NCI-H2107 (cell line): ENCODE measurements at places on chromosomes 12 and 14.

DNA sequence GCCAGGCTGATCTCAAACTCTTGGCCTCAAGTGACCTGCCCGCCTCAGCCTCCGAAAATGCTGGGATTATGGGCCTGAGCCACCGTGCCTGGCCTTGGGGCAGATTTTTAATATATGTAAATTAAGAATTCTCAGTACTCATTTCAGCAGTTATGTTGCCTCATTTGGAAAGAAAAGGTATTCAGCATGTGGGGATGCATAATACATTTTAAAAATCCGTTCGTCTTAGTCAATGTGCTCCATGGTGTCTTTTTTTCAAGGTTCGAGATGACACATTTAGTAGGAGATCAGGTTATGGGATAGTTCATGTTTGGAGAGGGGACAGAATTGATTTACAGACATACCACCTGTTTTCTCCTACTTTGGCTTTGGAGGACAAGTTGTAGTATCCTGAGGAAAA lies 10.2 kb downstream of the SYNE2 start:
- no peak for DNase-seq

- no peak for DNase-seq
Measured at GRCh38 chr12:108850854-108851573, 6.4 kb downstream of the SSH1 start.

DNA sequence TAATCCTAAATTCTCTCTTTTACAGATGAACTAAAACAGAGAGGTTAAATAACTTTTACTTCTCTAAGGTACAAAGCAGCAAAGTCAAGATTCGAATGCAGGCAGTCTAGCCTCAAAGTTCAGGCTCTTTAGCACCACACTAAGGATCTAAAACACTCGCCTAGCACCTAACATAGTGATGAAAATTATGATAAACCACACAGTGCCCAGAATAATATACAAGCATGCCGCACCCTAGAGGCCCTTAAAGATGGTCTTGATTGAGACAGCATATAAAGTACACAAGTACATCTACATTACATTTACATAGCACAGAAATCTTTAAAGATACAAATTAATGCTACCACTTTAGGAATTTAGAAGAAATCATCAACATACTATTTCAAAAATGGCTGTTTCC lies 207.0 kb downstream of the MED13L start:
- DNase-seq = no peak

- DNase-seq = no peak
Measured at GRCh38 chr14:78975734-78976133, 805.6 kb downstream of the NRXN3 start.

DNA sequence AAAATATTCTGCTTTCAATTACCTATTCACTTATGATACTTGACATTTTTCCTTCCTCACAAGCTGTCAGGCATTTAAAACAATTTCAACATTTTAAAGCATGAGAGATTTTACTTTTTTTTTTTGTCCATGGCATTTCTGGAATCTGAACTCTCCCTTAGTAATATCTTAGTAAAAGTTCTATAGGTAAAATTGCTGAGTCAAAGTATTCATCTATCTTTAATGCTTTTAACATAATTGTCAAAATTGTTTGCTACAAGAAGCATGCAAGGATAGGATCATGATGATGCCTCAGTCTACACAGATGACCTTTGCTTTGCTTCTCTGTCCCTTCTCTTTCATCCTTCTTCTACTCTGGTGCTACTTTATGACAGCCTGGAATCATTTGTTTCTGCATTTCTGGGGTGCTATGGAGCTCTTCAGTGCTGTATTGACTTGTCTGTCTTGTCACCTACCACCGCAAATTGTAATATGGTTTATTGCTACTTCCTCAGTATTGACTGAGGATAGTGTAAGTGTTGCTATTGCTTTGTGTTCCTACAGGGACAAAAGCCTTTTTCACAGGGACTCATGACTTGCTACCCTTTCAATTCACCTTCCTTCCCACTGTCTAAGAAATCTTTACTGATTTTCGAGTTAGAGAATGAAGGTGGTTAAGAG lies 589.8 kb upstream of the ATP2B1 start:
- DNase-seq = no peak

DNA sequence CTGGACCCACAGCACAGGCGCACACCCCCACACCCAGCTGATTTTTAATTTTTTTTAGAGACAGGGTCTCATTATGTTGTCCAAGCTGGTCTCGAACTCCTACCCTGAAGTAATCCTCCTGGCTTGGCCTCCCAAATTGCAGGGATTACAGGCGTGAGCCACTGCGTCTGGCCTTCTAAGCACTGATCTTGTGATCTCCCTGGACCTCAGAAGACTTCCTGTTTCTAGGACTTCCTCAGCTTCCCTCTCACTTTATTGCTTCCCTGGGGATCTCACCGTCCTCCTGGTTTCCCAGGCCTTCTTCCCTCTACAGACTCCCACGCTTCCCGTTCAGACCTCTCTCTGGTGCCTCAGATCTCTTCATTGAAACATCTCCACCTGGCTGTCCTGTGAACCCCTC lies 13.8 kb downstream of the ZNF839 start:
- DNase-seq = no peak

DNA sequence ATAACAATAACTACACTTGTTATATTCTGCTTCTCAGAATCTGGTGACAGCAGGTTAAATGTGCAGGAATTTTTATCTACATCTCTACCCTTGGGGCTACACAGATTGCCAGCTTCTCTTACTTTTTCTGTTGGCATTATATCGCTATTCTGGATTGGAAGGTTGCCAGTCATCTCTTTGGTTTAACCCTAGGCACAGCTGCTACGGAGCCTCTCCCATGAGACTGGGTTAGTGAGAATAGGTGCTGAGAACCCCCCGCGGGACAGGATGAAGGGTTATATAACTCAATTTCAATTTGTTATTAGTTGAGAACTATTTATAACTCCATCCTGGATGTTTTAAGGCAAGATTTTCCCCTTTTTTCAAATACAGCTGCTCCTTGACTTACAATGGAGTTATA lies 73.1 kb downstream of the ACADS start:
- peak; percentile 12 for DNase-seq
